ENCODE measurements at places on chromosomes 2 and 18.
A peak's percentile ranks its signal among the peaks of the same experiment; 100 is the strongest.

DNA sequence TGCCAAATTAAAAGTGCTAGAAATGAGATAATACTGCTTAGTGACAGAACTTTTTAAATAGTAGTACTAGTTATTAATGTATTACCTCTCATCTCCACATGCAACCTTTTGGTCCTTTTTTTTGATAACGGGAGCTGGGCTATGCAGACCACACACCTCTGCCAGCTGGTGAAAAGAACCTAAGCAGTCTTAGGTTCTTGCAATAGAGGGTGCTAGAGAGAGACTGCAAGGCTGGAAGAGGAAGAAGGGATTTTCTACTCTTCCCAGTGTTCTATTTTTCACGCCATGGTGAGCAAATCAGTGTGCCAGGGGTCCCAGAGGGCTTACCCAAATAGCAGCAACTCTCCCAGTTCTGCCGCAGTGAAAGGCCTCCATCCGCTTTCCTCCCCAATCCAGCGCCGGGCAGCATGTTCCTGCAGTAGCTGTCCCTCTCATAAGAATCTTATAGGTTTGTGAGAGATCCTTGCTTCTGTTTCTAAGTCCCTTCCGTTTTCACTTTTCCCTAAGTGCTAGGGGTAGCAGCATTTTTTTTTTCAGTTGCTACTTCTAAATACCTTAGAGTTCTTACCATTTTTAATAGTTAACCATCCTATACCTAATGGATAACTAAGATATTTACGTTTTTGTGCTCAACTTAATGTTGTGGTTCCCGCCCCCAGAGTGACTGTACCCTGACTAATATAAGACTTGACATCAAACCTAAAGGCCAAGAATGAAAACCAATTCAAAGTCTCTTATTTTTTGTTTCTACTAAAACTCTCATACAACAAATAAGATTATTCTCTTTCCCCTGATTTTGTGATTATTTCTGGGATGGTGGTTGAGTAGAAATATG is 69.4 kb upstream of the UBE2E3 start:
- DNase-seq: no peak

- no peak for DNase-seq
Observed at GRCh38 chr18:79720359-79720733, 40.7 kb downstream of the CTDP1 start.

GRCh38 chr2:217244815-217245214 is 385.0 kb upstream of the TNP1 start:
- DNase-seq: no peak

- DNase-seq: peak; percentile 25
Observed at GRCh38 chr2:232420463-232421188, 14.0 kb downstream of the ALPG start.

- DNase-seq: no peak
Observed at GRCh38 chr2:50443868-50444630, 587.9 kb downstream of the NRXN1 start.
